ENCODE measurements at places on chromosomes 6 and 20.
A peak's percentile ranks its signal among the peaks of the same experiment; 100 is the strongest.

GRCh38 chr20:44901974-44902373, 7.9 kb upstream of the PABPC1L start:
- no peak for DNase-seq

DNA sequence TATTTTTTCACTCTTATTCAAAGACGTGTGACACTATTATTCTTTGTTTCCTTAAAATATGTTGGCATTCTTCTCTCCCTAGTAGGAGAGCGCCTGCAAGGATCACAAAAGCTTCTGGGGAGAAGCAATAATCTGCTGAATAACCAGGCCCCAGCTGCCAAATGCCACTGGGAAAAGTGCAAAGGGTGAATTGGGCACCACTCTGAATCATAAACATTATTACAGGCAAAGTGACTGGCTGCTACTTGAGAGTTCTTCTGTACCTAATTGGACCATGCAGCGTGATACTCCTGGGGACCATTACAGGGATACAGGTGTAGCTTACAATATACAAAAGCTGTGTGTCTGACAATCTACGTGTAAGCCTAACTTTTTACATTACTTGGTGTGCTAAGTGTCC, 152.8 kb downstream of the ATXN1 start:
- DNase-seq: no peak

DNA sequence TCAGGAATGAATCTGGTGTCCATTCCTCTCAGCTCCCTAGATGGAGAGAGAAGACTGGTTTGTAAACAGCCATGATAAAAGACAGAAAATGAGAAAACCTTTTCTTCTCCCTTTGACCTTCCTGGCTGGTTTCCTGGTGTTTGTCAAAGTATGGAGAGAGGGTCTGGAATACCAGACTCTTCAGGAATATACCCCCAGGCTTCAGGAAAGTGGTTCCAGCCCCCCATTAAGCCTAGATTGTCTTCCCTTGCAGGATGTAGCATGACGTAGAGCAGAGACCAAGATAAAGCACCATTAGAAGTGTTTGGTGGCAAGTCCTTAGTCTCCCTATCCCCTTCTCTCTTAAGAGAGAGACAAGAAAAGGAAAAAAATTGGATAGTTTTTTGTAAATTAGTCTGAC, 51.1 kb downstream of the EIF2S2 start:
- no peak for DNase-seq

GRCh38 chr6:5326022-5326641, 64.8 kb downstream of the FARS2 start:
- no peak for DNase-seq

GRCh38 chr6:130143709-130144108, 79.0 kb downstream of the SAMD3 start:
- DNase-seq: no peak

DNA sequence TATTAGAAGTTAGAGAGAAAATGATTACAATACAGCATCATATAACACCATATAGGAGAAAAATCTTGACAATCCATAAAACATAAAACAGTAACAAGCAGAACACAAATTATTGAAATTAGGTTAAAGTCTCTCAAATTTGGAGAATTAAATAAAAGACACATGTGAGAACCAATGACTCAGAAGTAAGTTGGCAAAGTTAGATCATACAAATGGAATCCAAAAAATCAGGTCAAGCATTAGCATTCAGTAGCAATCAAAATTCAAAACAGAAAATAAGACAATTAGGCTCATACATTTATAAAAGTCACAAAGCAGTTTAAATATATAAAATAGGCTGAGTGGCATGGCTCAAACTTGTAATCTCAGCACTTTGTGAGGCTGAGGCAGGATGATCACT, 775.6 kb downstream of the PHF3 start:
- DNase-seq: no peak

- no peak for DNase-seq
These were observed 231.0 kb upstream of the GMDS start for GRCh38 chr6:2476376-2476775.

GRCh38 chr20:62961310-62961783, 8.8 kb downstream of the SLC17A9 start:
- no peak for DNase-seq

DNA sequence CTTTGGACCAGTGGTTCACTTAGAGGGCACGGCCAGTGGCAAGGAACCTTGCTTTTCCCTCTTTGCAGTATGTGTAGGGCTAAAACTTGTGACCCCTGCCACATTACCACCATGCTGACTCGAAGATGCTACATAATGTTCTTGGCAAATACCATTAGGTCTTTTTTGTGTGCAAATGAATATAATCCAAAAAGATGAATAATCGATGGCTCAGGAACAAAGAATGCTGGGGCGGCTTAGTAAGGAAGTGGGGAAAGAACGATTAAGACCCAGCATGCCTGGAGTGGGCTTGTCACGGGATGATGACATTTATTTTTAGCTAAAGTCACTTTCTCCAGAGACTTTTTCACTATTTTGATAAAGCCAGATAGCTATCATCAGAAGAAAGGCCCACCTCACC, 23.1 kb downstream of the CMTR1 start:
- no peak for DNase-seq

- DNase-seq: no peak
These were observed 105.9 kb downstream of the LY86 start for GRCh38 chr6:6694368-6694780.

DNA sequence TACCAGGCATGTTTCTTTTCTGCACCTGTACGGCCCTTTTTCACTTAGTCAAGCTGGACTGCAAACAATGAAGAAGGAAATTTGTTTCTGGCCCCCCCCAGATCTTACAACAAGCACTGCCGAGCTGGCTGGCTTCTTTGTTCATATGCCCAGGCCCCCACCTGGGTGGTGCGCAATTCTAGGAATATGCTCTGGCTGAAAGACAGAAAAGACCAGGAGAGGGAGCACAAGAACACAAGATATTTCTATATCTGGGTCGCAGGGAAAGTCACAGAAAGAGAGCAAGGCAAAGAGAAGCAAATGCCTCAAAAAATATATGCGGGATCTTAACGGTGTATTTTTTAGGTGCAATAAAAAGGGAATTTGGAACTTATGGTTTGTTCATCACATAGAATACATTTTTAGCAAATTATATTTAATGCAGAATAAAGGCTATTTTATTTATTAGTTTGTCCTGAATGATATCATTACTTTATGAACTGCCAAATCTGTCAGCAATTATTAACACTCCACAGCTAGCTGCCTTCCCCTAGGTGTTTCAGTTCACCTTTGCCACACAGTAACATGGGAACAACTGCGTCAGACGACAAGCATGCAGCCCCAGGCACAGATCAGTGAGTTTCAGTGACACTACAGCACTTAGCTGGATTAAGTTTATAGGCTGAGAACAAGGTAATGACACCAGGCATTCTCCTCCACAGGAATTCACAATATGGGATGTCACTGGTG, 76.5 kb downstream of the GJA10 start:
- peak; percentile 40 for DNase-seq

DNA sequence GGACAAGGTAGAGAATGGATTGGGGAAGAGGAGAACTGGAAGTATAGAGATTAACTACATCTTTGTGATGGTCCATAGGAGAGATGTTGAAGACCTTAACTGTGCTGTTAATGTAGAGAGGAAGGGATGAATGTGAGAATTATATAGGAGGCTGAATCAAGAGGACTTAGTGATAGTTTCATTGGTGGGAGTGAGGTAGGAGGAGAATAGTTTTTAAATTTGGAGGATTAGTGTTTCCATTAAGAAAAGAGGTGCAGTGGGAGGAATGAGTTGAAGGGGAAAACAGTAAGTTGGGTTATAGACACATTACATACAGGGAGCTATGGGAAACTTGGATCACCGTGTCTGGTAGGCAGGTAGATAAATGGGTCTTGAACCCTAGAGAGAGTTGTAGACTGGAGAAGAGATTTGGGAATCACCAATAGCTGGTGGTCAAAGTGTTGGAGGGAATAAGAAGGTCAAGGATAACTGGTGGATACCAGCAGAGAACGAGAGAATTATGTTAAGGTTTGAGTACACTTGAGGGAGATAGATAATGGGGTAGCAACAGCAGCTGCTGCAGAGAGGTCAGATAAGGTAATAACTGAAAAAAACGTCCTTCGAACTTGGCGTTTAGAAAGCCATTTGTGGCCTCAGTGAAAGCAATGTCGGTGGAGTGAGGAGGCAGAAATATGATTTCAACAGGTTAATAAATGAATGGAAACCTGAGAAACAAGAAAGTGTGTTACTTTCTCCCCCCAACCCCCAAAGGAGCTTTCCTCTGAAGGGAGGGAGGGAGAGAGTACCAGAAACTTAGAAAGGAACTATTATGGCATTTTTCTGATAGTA, 3.1 kb downstream of the C6orf89 start:
- DNase-seq: peak; percentile 44

GRCh38 chr6:31880616-31881015, 1.8 kb upstream of the SLC44A4 start:
- no peak for DNase-seq

DNA sequence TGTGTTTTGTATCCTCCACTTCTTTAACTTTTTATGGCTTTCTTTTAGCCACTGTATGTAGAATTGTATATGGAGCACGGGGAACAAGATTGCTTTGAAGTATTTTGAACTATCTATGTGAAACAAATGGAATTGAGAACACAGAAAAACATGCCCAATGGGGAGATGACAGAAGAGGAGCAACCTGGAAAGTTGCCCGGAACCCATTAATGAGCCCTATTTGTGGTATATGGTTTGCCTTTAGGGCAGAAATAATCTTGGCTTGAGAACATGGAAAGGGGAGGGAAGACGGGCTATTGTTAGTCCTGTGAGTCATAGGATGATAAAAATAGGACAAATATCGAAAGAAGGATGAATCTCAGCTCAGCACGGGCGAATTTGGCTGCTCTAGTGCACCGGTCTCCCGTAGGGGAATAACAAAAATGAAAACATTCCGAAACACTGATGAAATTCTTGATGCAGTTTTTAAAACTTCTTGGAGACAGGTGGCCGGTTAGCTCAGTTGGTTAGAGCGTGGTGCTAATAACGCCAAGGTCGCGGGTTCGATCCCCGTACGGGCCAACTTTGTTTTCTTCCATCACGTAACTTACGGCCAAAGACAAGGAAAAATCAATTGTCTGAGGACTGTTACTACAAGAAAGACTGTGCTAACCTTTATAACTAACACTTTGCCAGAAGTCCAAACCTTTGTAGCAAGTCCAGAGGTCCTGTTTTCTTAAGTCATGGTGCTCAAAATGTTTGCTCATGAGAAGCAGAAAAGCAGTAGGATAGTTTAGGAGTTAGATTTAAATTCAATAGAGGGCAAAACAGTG, 15.7 kb downstream of the HMGN4 start:
- DNase-seq: peak; percentile 73
